ENCODE measurements at places on chromosomes 12 and 14.

DNA sequence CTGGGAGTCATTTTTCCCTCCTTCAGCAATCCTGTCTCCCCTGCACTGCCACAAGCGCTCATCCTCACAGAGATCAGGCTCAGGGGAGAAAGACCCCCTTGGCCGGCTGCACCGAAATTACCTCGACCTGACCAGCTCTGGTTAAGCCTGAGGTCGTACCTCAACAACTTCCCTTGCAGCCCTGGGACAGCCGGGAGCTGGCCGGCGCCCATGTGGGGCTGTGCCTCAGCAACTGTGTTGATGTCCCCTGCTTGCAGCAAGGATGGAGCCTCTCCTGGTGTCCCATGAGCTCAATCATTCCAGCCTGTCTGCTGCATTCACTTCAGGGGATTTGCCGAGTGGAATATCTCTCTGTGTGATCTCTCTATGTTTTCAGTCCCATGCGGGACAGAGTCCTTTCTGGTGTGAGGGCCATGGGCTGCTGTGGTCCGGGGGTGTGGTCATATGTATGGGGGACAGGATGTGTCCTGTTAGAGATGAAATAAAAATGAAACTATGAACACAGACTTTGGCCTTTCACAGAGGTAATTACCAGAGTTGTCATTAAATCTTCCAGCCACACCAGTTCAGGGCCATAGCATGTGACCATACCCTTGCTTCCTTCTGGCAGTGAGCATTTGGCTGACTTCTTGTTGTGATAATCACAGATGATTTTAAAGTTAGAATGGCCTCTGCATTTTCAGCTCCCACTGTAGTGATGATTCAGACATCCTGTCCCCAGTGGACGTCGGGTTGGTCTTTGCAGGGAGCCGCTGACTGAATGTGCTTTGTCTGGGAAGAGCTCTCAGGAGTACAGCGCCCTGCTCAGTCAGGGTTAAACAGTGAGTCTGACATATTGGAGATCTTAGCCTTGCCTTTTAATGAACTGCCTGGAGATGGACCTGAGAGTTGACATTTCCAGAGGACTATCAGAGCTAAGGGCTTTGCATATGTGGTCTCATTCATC lies 405.9 kb downstream of the AACS start:
- no peak for DNase-seq

DNA sequence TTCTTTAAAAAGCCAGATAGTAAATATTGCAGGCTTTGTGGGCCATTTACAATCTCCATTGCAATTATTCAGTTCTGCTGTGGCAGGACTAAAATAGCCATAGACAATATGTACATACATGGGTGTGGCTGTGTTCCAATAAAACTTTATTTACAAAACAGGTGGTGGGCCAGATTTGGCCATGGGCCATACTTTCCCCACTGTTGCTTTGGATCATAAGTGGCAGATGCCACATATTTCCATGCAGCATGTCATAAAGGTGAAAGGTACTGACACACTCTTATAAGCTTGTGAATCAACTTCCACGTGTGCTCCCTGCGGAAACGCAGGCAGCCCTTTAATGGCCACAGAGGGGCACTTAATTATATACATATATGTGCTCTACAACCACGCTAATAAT lies 244.4 kb upstream of the FOXN3 start:
- no peak for DNase-seq

- DNase-seq = no peak
These were observed 27.6 kb downstream of the WSCD2 start for GRCh38 chr12:108156717-108157116.

- no peak for DNase-seq
These were observed 97.1 kb downstream of the MYF5 start for GRCh38 chr12:80813820-80814219.

GRCh38 chr12:95335948-95336347 lies 118.3 kb downstream of the VEZT start:
- DNase-seq = no peak

DNA sequence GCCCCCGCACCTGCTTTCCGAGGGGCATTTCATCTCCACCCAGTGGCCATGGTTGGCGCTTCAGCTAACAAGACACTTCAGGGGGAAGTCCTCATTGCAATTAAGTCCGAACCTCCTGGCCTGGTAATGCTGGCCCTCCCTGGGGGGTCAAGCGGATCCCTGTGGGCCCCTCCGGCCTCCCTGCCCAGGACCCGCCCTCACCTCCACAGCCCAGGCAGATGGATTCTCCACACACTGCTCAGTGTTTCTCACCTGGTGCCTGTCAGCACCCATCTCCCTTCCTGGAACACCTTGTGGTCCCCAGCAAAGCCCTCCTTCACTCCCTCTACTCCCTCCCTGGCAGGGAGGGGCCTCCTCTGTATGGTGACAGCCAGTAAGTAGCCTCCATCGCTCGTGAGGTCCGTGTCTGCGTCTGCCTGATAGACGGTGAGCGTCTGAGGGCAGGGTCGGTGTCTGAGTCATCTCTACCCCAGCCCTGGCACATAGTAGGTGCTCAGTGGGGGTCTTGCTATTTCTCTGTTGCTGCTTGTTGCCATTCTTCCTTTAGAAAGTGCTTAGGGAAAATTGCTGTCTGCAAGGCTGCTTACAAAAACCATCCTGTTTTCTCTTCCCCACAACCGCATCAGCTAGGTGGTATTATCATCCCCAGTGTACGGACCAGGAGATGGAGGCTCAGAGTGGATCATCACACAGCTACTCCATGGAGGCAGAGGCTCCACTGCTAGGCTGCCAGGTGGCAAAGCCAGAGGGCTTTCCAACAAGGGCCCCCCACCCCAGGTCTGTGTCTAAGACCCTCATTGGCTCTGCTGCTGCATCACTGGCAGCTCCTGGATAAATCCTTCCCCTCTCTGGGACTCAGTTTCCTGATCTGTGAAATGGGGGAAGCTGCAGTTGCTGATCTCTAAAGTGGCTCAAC lies 39.7 kb upstream of the EML1 start:
- no peak for DNase-seq

DNA sequence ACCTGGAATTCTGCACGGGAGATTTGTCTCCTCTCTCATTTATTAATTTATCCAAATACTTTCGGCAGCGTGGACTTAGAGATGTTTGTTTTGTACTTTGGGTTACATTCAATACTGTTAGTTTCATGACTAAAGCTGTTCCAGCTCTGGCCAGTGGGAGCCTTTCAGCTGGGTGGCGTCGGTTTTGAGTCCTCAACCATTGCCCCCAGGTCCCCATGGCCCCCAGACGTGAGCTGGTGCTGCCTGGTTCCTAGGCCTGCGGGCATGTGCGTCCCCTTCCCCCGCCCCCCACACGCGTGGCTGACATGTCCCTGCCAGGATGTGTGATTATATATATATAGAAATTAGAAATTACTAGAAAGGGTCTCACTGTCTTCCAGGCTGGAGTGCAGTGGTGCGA lies 48.2 kb downstream of the KIF26A start:
- no peak for DNase-seq

- DNase-seq = no peak
These were observed 22.1 kb downstream of the SCARB1 start for GRCh38 chr12:124841558-124841945.

DNA sequence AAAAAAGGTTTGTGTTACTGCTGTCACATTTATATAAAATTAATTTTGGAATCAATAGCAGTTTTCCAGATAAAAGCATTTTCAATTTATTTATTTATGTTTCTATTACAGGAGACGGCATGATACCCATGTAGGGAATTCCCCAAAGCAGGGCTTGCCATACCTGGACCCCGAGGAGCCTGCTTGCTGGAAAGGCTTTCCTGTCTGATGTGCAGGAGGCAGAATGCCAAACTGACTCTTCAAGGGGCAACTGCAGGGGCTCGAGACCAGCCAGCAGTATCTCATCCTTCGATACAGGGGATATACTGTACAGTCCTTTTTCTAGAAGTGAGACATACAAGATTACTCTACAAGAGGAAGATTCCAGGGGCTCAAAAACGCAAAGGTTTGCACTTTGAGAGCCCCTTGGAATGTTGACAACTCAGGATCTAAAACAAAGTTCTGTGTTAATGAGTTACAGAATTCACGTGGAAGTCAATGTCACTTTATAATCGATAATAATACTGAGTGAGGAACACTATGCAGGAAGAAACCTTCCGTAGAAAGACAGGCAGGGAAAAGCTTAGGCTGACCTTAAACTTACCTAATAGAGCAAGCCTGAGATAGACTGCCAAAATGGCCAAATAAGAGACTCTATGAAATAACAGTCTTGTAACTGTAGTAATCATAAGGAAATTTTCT lies 38.6 kb downstream of the ZNF664 start:
- DNase-seq = no peak

GRCh38 chr12:77940011-77940423 lies 109.3 kb downstream of the NAV3 start:
- DNase-seq = peak; percentile 83

- no peak for DNase-seq
These were observed 124.1 kb downstream of the GARIN6 start for GRCh38 chr12:99771659-99772058.

- DNase-seq = peak; percentile 52
These were observed 27.9 kb downstream of the IRF2BPL start for GRCh38 chr14:77000340-77001270.

GRCh38 chr14:64463195-64463594 lies 2.1 kb upstream of the AKAP5 start:
- no peak for DNase-seq

- DNase-seq = no peak
These were observed 355.0 kb downstream of the NAV3 start for GRCh38 chr12:78185651-78186050.

DNA sequence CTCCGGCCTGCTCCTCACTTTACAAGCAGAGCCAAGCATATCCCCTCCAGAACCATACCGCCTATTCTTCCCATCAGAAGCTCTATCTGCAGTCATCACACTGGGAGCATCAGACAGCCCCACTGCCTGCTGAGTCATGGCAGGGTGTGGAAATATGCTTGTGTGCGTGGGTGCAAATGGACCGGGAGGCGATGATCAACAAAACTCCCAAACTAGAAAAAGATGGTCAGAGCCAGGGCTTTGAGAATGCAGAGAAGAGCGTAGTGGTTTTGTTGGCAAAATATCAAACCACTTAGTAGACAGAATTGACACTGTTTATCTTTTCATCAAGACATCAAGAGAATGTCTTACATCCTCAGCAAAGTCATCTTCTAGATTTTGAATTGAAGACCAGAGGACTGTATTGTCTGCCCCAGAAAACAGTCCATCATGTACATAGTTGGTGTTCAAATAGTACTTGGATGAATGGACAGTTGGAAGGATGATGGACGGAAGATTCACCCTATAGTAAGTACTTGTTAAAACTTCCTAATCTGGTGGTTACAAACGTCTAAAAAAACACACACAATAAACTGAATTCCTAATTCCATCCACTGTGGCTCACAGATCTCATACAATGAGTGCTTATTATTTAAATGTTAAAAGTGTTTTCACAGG lies 54.9 kb downstream of the VWF start:
- peak; percentile 97 for DNase-seq

GRCh38 chr12:75913502-75914351 lies 117.8 kb downstream of the PHLDA1 start:
- DNase-seq = no peak
